NCI-H460 (cell line): ENCODE measurements at places on chromosomes 3 and 15.

- no peak for DNase-seq
These were observed 36.4 kb upstream of the PTPRG start for GRCh38 chr3:61524933-61525332.

- no peak for DNase-seq
These were observed 30.6 kb downstream of the CYP19A1 start for GRCh38 chr15:51307811-51308210.

- no peak for DNase-seq
These were observed 44.7 kb upstream of the SELENOK start for GRCh38 chr3:53936347-53936746.

DNA sequence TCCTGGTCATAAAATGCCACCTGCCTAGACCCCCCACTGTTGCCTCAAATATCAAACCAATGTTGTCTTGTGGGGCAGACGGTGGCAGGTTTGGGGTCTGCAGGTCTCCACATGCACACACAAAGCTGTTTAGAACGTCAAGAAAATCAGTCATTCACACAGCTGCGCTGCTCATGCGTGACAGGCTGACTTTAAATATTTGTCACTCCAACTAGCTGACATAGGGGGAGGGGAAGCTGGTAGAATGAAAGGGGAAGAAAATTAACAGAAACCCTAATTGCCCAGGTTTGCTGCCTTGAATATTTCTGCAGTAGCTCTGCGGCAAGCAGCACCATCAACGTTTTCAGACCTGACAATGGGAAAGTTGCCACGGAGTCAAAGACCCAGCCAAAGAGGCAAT lies 201.8 kb downstream of the ABHD5 start:
- DNase-seq = no peak

GRCh38 chr3:64443546-64444381 lies 218.5 kb upstream of the PRICKLE2 start:
- DNase-seq = no peak

GRCh38 chr3:153866901-153867300 lies 254.3 kb upstream of the ARHGEF26 start:
- no peak for DNase-seq

GRCh38 chr3:177725165-177725564 lies 527.9 kb upstream of the TBL1XR1 start:
- no peak for DNase-seq

DNA sequence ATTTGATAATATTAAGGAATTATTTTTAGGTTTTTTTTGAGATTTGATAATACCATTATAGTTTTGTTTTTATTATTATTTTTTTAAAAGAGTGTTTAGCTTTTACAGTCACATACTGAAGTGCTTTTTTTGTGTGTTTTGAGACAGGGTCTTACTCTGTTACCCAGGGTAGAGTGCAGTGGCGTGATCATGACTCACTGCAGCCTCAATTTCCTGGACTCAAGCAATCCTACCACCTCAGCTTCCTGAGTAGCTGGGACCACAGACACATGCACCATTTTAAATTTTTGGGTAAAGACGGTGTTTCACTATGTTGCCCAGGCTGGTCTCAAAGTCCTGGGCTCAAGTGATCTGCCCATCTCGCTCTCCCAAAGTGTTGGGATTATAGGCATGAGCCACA lies 73.0 kb downstream of the SUMF1 start:
- no peak for DNase-seq

GRCh38 chr3:16056217-16056616 lies 118.3 kb upstream of the GALNT15 start:
- DNase-seq = no peak

- no peak for DNase-seq
These were observed 357.2 kb downstream of the CLSTN2 start for GRCh38 chr3:140292170-140292569.

GRCh38 chr3:120298996-120299395 lies 14.0 kb upstream of the GPR156 start:
- DNase-seq = no peak

GRCh38 chr3:104316118-104316517 lies 1050.6 kb upstream of the ALCAM start:
- no peak for DNase-seq

DNA sequence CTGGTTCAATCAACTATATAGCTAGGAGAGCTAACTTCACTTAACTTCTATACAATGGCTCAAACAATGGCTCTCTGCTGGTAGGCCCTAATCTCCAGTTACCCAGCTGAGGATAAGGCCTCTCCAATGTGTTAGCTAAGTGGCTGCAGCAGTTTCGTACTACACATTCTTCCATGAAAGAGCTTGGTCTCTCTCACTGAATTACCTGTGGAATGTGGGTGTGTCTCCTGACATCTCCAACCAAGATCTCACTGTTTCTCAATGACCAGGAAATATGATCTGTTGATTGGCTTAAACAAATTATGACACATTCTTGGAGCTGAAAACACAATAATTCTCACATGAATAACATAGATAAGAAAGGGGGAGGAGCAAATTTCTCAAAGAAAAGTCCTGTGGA lies 169.8 kb upstream of the ROBO1 start:
- DNase-seq = no peak

GRCh38 chr15:66692808-66693596 lies 9.0 kb upstream of the SMAD6 start:
- DNase-seq = no peak

DNA sequence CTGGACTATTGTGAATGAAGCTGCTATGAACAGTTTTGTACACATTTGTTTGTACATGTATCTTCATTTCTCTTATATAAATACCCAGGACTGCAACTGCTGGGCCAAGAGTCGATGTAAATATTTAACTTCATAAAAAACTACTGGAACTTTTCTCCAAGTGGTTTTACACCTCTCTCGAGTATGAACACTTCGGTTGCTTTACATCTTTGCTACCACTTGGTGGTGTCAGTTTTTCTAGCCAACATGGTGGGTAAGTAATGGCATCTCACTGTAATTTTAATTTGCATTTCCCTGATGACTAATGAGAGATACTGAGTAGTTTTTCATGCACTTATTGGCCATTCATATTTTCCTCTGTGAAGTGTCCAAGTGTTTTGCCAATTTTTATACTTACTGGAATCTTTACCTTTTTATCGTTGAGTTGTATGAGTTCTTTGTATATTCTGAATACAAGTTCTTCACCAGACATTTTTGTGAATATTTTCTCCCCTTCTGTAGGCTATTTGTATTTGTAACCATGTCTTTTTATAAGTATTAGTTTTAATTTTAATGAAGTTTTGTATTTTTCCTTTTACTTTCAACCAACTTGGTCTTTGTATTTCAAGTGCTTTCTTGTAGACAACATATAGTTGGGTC lies 44.4 kb downstream of the PCOLCE2 start:
- DNase-seq = peak; percentile 32

DNA sequence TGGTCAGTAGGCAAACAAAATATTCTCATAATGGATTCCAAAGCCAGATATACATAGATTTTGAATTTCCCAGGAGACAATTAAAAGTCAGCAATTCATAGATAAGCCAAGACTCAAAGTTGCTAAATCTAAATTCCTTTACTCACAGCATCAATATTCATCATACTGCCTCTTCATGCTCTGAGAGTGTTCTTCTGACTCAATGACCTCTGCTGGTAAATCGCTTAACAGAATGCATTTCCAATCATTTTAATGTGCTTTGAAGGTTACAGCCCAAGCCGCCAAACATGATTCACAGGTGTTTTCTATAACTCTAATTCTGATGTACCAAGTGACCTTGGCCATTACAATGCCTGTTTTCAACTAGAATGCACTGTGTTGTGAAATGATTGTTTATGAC lies 24.2 kb upstream of the SLC4A7 start:
- no peak for DNase-seq

DNA sequence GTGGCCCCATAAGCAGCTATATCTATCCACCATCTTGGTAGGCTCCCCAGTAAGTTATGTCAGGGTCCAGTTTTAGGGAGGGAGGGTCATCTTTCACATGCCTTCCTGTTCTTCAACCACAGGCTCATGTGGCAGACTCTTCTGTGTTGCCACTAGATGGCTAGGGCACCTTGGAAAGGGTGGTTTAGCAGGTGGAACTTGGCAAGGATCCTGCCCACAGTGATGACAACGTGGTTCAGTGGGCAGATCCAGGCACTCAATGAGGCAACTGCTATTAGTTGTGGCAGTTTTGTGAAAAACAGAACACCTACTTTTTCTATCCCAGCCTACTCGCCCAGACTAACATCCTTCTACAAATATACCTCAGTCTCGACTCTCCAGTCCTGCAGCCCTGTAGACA lies 7.2 kb upstream of the RBP1 start:
- no peak for DNase-seq

- no peak for DNase-seq
These were observed 24.1 kb upstream of the CPNE9 start for GRCh38 chr3:9679476-9680080.

GRCh38 chr3:55551644-55552043 lies 64.5 kb upstream of the WNT5A start:
- no peak for DNase-seq

GRCh38 chr3:9686050-9686550 lies 17.5 kb upstream of the CPNE9 start:
- no peak for DNase-seq

- no peak for DNase-seq
These were observed 32.1 kb downstream of the FAM174B start for GRCh38 chr15:92623435-92623834.

- DNase-seq = no peak
These were observed 31.8 kb upstream of the RARB start for GRCh38 chr3:25396251-25396650.

GRCh38 chr3:167487556-167487955 lies 13.7 kb upstream of the SERPINI2 start:
- no peak for DNase-seq

- DNase-seq = no peak
These were observed 27.0 kb downstream of the CHCHD6 start for GRCh38 chr3:126731044-126731443.

DNA sequence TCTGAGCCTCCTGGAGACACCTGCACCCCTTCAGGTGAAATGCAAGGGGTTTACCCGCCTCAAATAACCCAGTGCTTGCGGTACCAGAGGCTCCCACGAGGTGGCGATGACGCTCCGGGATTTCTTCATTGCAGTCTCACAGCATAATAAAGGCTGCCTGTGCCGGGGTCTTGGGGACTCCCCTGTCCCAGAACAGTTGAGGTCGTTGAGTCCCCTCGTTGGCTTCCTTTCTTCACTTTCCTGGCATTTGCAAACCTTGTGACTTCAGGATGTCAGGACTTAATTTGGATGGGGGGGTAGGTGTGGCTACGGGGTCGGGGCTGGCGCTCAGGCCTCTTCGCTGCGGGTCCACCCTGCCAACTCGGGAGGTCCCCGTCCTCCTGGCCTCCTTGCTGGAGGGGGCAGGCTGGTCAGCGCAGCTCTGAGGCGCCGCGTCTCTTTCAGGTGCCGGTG lies 1.3 kb downstream of the GNAT1 start:
- peak; percentile 37 for DNase-seq

DNA sequence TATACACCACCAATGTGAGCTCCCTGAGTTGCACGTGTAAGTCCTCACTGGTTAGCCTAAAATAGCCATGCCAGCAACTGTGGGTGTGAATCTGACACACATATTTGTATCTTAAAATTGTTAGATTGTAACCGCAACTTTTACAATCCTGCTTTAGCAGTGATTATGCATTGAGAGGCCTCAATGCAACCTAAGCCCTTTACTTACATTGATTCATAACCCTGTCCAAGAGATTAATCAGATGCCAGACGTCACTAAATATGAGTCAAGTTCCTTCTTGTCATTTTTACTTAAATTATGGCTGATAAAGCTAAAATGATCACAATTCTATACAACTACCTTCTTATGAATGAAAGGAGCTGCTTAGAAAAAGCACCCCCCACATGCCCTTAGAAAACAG lies 46.9 kb downstream of the IL17RD start:
- DNase-seq = no peak

- DNase-seq = no peak
These were observed 8.6 kb downstream of the SCN5A start for GRCh38 chr3:38640661-38641452.

- no peak for DNase-seq
These were observed 186.4 kb upstream of the TMC3 start for GRCh38 chr15:81560405-81560804.

GRCh38 chr3:12218161-12218560 lies 59.4 kb upstream of the TIMP4 start:
- DNase-seq = no peak

GRCh38 chr3:25281041-25281731 lies 146.9 kb upstream of the RARB start:
- no peak for DNase-seq

DNA sequence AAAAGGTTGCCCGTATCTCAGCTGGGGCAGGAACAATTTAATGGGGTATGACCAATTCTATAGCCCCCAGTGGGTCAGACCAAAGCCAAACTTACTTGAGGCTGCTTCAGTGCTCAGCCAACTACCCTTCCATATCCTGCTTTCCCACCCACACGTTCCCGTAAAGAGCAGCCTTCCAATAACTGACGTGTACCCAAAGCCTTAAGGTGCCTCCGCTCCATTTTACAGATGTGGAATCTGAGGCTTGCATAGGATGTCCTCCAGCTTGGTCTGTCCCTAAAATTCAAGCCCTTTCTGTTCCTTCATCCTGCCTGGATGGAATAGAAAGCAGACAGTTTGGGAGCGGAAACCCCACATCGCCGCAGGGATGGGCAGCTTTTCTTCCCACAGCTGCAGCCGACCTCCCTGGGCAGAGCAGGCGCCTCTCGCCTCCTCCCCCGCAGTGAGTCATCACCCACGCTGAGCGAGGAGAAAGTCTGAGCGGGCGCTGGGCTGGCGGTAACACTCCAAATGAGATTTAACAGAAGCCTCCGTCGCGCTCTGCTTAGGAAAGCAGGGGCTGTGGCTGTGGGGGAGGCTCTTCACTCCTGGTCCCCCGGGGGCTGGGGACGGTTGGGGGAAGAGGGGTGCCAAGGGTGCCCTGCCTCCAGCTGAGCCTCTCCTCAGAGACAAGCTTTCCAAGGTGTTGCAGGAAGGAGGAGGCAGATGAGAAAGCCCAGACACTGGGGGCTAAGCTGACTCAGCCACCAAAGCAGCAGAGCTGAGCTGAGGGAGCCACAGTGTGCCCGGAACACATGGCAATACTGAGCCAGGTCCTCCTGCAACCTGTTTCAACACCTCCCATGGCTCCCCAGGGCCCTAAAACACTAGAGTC lies 57.8 kb upstream of the HRH1 start:
- DNase-seq = peak; percentile 29

DNA sequence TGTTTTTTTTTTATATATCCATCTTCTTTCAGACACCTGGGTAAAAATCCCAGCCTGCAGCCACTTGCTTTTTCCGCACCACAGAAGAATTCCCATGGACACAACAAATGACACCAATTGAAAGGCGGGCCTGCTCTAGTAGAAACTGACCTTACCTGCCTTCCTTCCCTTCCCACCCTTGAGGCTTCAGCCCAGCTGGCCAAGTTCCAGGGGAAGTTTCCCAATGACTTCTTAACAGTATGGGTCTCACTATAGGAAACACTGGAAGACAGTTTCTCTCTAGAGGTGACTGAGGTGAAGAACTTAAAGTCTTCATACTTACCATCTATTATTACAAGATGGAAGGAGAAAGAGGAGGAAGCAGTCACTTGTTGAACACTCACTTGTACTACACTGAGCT lies 714.2 kb upstream of the NR2F2 start:
- DNase-seq = no peak
